Activated T-helper 9 cell treated with anti-CD3 and anti-CD28 coated beads, Interleukin-2, amount 50 U/mL, for 16 hours (primary cell): ENCODE measurements at places on chromosomes 3 and 15.

- no peak for DNase-seq
Measured at GRCh38 chr3:124760601-124761000, 30.3 kb downstream of the UMPS start.

DNA sequence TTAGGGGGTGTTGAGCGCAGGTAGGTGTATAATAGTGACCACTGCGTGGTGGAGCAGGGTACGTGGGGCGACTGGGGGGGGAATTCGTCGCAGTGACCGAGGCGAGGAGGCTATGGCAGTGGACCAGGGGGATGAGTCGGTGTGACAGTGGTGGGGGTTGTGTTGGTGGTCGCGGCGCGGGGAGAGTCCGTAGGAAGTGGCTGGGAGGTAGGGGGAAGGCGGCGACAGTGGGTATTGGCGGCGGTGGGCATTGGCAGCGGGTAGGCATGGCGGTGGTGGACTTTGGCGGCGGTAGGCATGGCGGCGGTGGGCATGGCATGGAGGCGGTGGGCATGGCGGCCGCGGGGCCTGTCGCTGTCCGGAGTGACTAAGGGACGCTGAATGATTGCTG lies 739 bp downstream of the SNRPN start:
- peak; percentile 1 for DNase-seq

- no peak for DNase-seq
Measured at GRCh38 chr3:141448606-141449220, 38.1 kb upstream of the RASA2 start.

GRCh38 chr3:44721231-44722102 lies 8.0 kb upstream of the ZNF501 start:
- DNase-seq, result no peak

- DNase-seq, result no peak
Measured at GRCh38 chr15:56989411-56989924, 71.0 kb downstream of the TCF12 start.

DNA sequence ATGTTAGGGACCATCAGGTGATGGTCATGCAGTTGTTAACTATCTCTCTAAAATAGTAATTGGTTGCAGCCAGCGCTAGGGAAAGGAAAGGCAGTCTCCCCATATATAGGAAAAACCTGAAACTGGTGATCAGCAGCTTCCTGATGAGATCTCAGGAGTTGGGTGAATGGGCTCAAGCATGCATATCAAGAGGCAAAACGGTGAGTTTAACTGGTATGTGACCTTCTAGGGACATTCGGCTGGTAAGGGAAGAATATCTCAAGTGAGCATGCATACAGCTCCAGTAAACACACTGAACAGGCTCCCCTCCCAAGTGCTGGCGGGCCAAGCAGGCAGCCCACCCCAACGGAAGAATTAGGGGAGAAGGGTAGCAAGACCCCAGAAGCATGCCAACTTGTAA lies 49.3 kb upstream of the ROBO2 start:
- DNase-seq, result no peak

DNA sequence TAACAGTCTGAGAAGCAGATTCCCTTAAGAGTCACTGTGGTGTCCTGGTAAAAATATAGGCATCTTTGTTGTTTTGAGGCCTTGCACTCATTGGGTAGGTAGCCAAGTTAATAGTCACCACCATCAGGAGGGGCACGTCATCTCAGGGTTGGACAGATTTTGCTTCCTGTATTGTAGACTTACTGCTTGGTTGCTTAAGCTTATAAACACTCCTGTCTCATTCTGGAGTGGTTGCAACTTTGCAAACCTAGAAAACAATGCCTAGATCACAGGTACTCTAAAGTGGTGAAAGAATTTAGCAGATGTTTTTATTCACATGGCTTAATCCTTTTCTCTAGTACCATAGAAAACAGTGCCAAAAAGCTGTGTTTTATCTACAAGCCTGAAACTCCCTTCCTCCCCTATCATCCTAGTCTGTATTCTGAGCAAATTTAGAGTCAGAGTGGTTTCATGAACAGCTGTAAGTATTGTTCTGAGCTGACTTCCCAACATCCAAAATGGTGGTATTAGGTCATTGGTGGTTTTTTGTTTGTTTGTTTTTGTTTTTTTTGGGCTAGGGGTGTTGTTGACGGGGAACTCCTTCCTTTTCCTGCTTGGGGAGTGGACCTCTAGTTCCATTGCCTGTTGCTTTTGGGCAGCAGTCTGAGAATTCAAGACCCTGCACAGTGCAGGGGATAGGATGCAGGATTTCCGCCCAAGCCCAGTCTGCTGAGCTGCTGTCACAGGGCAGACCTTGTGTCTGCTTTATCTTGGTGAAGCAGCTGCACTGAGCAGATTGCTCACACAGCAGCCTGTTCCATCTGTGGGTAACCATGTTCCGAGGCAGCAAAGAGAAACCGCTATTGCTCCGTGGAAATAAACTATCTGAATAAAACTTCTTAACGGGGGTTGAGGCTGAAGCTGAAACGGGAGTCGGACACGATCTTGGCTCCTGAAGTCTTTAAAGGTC lies 202.0 kb downstream of the AKAP13 start:
- DNase-seq, result peak; percentile 37

- DNase-seq, result peak; percentile 16
Measured at GRCh38 chr3:57756528-57757401, 656 bp downstream of the SLMAP start.

- DNase-seq, result no peak
Measured at GRCh38 chr3:43858294-43858701, 167.6 kb downstream of the ABHD5 start.

GRCh38 chr3:105907777-105908176 lies 39.0 kb upstream of the CBLB start:
- DNase-seq, result no peak

- DNase-seq, result no peak
Measured at GRCh38 chr3:161600173-161600572, 103.6 kb downstream of the OTOL1 start.

DNA sequence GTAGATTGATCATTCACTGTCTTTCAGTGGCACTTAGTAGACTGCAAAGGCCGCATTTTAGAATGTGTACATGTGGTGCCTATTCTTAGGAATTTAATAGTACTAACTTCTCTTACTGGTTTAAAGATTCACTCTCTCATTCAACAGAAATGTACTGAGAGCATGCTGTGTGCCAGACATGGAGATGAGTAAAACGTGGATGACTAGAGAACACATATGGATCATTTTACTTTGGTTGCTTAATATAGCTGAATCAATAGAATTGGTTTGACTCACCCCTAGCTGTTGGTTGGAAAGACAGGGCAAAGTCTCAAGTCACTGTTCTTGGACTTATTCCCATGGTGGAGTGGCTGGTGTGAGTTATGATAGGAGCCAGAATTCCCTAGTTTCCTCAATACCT lies 109.1 kb upstream of the TNFAIP8L3 start:
- no peak for DNase-seq

- DNase-seq, result peak; percentile 50
Measured at GRCh38 chr3:108090049-108090700, 656 bp downstream of the CD47 start.

DNA sequence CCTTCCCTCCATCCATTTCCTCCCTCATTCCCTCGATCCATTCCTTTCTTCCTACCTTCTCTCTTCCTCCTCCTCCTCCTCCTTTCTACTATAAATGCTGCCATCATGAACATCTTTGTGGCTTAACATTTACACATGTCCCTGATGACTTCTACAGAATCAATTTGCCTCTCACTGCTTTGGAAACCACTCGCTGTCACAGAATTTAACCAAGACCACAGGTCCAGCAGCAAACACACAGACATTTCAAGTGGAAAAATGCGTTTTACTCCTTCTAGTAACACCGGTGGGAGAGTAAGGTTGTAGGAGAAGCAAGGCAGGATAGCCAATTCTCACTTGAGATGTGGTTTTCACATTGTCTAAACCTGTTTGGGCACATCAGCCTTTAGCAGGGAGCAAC lies 101.4 kb upstream of the LRIG1 start:
- no peak for DNase-seq

GRCh38 chr15:39936187-39936586 lies 2.3 kb downstream of the EIF2AK4 start:
- no peak for DNase-seq

DNA sequence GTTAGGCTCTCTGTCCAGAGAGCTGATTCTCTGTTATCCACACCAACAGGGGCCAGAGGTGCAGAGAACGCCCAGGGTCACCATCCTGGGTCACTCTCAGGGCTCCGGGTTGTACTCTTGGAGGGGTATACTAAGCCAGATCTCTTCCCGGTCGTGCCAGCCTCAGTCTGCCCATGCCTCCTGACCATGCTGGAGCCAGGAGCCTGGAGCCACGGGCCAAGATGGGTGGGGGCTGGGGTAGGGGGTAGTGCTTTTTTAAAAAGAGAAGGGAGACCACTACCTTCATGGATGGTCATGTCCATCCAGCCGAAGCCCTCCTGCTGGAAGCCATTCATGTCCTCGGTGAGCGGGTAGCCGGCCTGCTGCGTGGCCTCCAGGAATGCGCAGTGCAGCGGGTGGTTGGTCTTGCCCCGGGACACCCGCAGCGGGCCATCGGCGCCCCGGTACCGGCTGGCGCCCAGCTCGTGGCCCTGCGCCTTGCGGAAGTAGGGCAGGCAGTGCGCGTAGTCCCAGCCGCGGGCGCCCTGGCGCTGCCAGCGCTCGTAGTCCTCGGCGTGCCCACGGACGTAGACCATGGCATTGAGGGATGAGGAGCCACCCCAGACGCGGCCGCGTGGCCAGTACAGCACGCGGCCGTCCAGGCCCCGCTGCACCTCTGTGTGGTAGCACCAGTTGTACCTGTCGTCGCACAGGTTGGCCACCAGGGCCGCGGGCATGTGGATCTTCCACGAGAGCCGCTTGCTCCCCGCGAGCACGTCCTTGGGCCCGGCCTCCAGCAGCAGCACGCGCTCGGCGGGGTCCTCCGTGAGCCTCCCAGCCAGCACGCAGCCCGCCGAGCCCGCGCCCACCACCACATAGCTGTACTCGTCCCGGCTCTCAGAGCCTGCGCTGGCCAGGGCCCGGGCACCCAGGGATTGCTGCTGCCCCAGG lies 22.9 kb downstream of the CHDH start:
- DNase-seq, result no peak

DNA sequence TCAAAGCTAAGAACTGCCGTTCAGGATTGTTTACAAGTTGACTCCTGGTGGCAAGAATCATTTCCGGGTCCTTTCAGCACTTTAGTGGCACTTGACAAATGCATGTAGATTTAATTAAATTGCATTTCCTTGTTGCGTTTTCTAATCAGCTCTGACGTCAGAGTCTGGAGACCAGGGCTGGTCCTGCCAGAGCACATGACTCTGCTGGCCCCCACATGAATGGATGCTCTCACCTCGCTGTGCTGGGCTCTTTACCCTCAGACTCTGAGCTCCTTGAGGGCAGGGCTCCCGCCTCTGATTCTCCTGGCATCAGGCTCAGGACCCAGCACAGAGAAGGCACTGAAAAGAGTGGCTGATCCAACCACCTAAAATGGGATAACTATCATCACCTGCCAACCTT lies 69.4 kb downstream of the FEM1B start:
- DNase-seq, result no peak

DNA sequence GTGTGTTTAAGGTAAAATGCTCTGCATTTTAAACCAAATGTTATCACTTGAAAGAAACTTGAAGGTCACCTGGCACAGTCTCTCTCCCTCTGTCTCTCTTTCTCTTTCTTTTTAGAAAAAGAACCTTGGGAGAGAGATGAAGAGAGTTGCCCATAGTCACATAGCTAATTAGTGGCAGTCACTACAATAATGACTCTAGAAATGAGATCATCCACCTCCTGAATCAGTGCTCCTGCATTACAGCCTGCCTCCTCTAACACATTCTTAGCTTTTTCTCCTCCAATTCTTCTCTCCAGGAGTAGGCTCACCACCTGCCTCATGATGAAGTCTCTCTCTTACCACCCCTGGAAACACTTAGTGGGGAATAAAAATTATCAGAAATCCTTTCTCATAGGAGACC lies 2.5 kb downstream of the MYH15 start:
- no peak for DNase-seq

DNA sequence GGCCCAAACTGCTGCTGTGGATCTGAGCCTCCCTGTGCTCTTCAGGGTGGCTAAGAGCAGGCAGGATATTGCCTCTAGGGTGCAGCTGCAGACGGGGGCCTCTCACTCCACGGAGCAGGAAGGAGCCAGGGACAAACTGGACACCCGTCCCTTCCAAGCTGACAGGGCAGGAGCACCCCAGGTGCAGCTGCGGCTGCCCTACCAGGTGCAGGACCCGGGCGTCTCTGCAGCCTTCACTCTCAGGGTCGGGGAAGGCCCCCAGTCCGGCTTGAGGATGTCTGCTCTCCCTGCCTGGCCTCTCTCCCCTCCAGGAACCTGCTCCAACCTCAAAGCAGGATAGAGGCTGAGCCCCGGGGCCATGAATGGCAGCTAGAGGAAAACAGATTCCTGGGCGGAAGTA lies 1554.9 kb upstream of the CADM2 start:
- DNase-seq, result no peak

- no peak for DNase-seq
Measured at GRCh38 chr3:105414841-105415240, 48.1 kb downstream of the ALCAM start.

GRCh38 chr3:193742628-193743027 lies 149.6 kb downstream of the OPA1 start:
- DNase-seq, result no peak

GRCh38 chr3:76383781-76384180 lies 598.4 kb upstream of the ZNF717 start:
- DNase-seq, result no peak

DNA sequence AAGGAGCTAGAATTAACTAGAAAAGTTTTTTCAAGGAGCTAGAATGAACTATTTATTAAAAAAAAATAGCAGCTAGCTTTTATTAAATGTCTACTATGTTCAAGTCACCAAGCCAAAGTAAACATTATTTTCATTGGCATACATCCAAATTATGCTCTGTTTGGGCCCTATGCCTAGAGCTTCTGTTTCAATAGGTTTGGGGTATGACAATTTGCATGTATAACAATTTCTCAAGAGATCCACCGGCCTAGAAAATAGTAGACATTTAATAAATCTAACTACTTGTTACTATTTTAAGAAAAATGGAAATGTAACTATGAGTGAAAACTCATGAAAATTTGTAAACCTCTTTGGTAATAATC lies 8.0 kb downstream of the GABRR3 start:
- no peak for DNase-seq

DNA sequence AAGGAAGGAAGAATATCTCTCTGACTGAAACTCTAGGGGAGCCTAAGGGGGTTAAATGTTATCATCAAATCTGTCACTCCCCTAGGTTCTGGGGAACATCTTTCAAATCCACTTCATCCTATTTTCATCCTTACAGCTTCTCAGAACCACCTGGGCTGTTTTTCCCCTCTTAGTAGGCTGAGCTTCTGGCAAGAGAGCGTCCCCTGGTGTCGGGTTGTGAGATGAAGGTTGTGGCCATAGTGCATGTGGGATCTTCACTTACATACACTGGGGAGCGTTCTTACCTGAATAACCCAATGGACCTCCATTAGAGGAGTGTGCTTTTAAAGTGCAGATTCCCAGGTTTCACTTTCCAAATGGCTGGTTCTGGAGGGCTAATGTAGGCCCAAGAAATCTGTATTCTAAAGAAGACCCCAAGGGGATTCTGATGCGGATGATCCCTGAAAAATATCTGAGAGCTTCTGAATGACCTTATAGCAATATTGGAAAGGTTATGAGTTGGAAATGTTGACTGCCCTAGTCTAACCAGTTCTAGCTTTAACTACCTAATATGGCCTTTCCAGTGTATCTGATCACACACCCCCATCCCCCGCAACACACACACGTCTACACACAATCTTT lies 663.7 kb downstream of the AGBL1 start:
- peak; percentile 23 for DNase-seq

GRCh38 chr3:13500133-13500885 lies 20.2 kb downstream of the HDAC11 start:
- DNase-seq, result no peak

- no peak for DNase-seq
Measured at GRCh38 chr15:54707805-54708752, 488.7 kb downstream of the RSL24D1 start.

- DNase-seq, result no peak
Measured at GRCh38 chr3:27715454-27715806, 6.7 kb downstream of the EOMES start.
